WERI-Rb-1 (cell line): ENCODE measurements at places on chromosomes 11 and 22.

DNA sequence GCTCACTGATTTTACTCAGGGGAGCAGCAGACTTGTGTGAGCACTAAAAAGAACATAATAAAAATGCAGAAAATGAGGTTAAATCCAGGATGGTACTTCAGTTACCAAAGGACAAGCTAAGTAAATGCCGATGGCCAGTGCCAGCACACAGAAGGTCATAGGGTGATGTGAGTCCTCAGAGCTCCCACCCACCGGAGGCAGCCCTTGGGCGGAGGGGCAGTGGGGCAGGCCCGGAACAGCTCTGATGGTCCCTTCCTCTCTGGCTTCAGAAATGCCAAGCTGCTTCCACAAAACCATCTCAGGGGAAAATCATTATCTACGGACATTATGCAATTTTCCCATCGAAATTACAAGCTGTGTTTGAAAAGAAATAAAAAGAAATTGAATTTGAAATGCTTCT lies 124.5 kb downstream of the RRAS2 start:
- DNase-seq = no peak

DNA sequence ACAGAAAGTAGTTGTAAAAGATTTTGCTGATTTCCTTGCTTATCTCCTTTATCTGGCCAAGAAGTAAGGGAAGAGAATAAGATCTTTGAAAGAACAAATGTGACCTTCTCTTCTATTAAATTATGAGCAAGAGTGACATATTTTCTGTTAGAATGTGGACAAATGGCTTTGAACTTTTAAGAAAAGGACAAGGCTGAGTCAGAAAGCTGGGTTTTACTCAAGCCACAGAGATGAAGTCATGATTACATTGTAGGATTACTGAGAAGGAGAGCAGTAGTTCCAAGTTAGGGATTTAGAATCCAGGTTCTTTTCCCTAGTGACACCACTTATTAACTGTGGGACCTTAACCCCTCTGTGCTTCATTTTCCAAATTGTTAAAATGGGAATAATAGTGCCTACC lies 13.5 kb downstream of the CCDC90B start:
- DNase-seq = no peak

GRCh38 chr22:20031732-20032406 lies 11.0 kb downstream of the TANGO2 start:
- DNase-seq = no peak

GRCh38 chr11:117919341-117919740 lies 9.9 kb downstream of the TMPRSS13 start:
- DNase-seq = no peak

DNA sequence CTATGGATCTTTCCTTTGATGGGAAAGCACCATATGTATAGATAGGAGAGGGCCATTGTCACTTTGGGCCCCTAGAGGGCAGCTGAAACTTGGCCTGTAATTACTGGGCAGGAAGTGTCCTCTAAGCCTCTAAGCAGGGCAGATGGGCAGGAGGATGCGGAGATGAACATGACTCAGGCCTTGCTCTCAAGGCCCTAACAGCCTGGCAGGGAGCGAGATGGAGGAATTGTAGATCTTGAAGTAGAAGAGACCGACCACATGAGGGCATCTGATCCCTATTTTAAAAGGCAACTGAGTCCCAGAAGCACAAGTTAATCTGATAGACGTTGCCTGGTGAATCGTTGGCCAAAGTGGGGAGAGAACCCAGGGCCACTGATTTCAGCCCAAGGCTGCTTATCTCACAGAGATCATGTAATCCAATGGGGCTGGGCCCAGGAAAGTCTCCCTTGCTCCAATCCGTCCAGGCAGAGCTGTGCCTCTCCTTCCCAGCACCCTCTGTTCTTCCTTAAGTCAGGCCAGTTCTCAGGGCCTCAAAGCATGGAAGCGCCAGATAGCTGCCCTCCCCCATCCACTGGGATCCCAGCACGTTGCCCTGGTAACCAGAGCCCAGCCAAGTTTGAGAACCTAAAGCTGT lies 2.5 kb upstream of the SEPTIN3 start:
- peak; percentile 95 for DNase-seq

DNA sequence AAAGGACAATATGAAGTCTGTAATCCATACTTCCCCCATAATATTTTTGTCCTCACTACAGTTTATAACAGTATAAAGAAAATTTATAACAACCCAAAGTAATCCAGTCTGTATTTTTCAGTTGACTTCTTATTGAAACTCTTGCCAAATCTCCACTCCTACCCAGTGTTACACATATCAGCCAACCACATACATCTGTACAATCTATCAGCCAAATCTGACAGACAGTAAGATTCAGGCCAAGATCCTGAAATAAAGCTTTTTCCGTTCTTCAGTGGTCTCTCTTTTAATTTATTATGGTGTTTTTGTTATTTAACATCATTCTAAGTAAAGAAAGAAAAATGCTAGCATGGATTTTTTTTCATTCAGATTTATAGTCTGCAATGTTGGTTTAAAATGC lies 2370.9 kb upstream of the RAG2 start:
- no peak for DNase-seq

DNA sequence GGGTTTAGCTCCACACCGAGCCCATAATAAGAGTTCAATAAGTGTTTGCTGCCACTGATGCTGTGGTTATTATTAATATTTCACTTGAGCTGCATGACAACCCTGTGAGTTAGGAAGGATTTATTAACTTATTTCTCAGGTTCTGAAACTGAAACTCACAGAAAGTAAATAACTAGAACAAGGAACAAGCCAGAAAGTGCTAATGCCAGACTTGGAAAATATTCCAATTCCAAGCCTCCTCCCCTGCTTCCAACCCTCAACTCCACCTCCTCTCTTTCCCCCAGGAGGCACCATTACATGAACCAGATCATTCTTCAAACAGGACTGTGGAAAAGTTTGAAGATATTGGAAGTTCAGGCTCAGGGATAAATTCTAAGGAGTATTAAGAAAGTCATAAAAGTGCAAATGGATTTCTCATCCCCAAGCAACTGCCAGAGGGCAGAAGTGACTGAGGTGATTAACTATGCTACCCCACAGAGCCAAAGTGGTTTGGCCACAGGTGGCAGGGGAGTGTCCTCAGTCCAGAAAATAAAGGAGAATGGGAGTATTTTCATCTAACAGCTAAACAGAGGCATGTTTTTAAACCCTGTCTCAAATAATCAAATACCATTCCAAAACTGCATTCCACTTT lies 3.2 kb upstream of the FJX1 start:
- no peak for DNase-seq

GRCh38 chr11:107198490-107199007 lies 180.3 kb upstream of the GUCY1A2 start:
- no peak for DNase-seq

DNA sequence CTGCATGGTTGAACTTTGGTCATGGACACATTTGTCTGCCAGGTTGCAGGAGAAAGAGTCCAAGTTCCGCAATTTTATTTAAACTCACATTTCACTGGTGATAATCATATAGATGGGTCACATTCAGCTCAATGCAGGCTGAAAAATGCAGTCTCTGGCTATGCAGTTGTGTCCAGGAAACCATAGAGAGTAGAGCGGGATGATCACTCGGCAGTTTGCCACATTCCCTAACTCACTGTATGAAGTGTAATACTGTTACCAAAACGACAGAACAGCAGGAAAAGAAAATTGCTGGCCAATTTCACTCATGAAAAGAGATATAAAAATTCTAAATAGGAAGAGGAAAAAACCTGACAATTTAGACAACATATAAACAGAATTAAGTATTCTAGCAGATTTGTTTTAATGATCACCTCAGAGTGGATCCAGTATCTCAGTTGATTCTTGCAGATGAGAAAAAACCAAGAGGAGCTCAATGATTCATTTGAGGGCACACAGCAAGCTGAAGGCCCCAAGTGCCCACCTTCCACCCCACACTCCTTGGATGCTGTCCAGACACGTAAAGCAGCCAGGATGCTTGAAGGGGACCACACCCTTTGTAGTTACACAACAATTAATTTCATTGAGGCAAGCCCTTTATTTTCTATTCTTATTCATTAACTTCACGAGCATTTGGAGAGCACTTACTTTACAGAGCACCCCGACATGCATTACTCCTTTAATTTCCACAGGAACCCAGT lies 422.3 kb downstream of the SOX6 start:
- DNase-seq = no peak

GRCh38 chr22:33018232-33018864 lies 39.8 kb downstream of the SYN3 start:
- DNase-seq = peak; percentile 77

DNA sequence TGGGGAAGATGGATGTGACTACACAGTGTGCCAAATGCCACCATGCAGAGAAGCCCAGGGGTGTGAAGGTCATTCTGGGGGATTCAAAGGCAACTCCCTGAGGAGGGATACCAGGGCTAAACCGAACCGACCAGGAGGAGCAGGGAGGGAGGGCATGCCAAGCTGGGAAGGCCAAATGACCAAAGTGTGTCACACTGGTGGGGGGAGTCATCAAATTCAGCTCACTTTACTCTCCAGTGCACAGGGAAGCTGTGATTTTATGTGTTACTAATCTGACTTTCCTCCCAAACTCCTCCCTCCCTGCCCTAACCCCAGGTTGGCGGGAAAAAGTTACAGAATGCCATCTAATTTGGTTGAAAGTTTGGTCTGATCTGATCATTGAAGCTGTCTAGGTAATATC lies 29.7 kb upstream of the TSKU start:
- no peak for DNase-seq

- no peak for DNase-seq
These were observed 6.8 kb downstream of the MPST start for GRCh38 chr22:37026325-37026724.

DNA sequence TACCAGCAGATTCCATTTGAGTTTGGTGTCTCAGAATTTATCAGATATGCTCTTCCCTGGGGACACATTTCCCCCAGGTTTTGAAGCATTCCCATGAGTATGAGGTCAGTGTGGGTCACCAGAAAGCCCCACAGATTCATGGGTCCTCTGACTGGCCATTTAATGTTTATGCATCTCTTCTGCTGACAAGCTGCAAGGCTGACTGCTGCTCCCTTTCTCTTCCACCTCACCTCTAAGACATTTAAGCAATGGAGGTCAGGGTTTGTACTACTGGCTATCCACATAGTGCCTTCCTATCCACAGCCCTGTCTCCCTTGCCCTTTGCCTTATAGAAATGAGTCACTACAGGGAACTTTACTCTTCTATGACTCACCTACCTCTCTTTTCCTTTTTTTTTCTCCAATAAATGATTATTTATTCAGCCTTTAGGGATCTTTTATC lies 106.0 kb upstream of the TIMP3 start:
- DNase-seq = no peak

DNA sequence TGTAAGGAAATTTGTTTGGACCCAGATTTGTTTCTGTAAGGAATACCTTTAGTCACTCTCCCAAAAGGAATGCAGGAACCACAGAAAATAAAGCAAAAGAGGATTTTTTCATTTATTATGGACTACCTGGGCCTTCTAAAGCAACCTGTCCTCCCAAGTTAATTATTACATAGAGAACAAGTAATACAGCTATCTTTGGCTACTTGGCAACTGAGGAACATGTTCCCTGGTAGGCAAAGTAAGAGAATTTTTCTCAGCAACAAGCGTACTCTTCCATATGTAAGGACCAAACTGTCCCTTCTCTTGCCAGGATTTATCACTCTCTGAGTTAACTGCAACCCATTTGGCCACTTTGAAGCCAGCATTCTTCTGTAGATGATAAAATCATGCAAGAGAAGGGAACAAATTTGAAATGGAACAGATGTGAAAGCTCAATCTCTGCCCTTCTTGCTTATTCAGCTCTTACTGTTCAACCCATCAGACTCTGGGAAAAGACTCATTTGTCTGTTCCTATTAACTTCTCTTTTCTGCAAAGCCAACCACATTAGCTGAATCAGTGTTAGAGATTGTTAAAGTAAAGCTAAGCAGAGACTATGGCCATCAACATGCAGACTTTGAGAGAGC lies 190.2 kb downstream of the SWAP70 start:
- no peak for DNase-seq

- DNase-seq = no peak
These were observed 64.8 kb downstream of the PAK1 start for GRCh38 chr11:77409046-77409445.

- DNase-seq = no peak
These were observed 442.6 kb downstream of the TBC1D22A start for GRCh38 chr22:47205081-47205491.

DNA sequence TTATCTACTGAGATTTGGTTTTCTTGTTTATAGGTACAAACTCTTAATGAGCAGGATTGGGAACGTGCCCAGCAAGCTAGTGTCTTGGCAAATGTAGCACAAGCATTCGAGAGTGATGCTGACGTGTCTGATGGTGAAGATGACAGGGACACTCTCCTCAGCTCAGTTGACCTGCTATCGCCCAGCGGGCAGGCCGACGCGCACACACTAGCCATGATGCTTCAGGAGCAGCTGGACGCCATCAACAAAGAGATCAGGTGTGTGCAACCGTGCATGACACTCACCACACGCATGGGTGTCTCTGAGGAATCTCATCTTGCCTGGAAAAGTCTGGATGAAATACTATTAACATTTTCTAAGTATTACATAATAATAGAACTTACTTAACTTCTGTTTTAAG lies 54.7 kb upstream of the CTTN start:
- no peak for DNase-seq

DNA sequence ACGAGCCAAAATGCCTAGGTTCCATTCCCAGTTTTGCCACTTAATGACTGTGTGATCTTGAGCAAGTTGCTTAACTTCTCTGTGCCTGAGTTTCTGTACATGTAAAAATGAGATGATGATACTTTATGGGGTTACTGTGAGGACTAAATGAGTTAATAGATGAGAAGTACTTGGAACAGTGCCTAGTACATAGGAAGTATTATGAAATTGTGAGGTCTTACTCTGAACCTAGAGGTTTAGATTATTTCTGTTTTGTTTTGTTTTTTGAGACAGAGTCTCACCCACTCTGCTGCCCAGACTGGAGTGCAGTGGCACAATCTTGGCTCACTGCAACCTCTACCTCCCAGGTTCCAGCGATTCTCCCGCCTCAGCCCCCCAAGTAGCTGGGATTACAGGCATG lies 227.0 kb upstream of the POU2AF2 start:
- DNase-seq = no peak

- DNase-seq = no peak
These were observed 25.5 kb downstream of the ARHGAP42 start for GRCh38 chr11:100712583-100712982.

- DNase-seq = no peak
These were observed 22.4 kb downstream of the PIWIL3 start for GRCh38 chr22:24752088-24752623.

- no peak for DNase-seq
These were observed 8.6 kb upstream of the PITPNB start for GRCh38 chr22:27927608-27928007.

GRCh38 chr11:76200006-76200940 lies 6.0 kb downstream of the WNT11 start:
- no peak for DNase-seq

DNA sequence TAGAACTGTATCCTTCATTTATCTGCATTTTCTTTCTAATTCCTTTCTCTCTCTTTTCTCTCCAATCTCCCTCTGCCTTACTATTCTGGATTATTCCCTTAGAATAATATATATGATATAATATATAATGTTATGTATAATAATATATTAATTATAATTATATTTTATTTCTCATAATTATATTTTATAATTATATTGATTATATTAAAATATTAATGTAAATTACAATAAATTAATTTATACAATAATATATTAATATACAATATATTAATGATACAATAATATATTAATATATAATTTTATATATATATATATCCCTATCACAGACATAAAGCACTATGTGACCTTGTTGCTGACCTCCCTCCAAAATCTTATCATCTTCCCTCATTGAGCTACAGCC lies 661.3 kb upstream of the CHORDC1 start:
- DNase-seq = no peak
